ENCODE measurements at places on chromosomes 12 and 14. TPM values are rescaled to one million over a fixed set of nuclear protein-coding genes. Genes with fewer than 3 reads are reported as not detected.

TMEM233 gene
- polyA plus RNA-seq: 0.18 TPM

GNB3 gene
- polyA plus RNA-seq: 3.2 TPM

RNU4-1 gene
- not detected for polyA plus RNA-seq

BBS10 gene
- polyA plus RNA-seq: 11.3 TPM

AQP2 gene
- polyA plus RNA-seq: not detected

SERPINA3 gene
- polyA plus RNA-seq: 0.28 TPM

NPFF gene
- 4.2 TPM for polyA plus RNA-seq

PKP2 gene
- 34.7 TPM for polyA plus RNA-seq

TBX3 gene
- 53.5 TPM for polyA plus RNA-seq

MTERF2 gene
- 20.8 TPM for polyA plus RNA-seq

PRPF40B gene
- polyA plus RNA-seq: 3.2 TPM

NKX2-1 gene
- 0.45 TPM for polyA plus RNA-seq

COX8C gene
- not detected for polyA plus RNA-seq

TAS2R30 gene
- 0.12 TPM for polyA plus RNA-seq

GRCh38 chr14:77186911-77187648 is 5.5 kb downstream of the TMEM63C start:
- DNase-seq: peak; percentile 54
- no peak overlapping the region for H3K27ac ChIP-seq
- no peaks in the 10 kb centered on the region for H3K4me1 ChIP-seq
- no peak overlapping the region for H3K4me3 ChIP-seq
- H3K36me3 ChIP-seq: no peaks in the 10 kb centered on the region

GRCh38 chr12:52878507-52879393 is 26.1 kb downstream of the KRT8 start:
- peak; percentile 2 for DNase-seq
- H3K4me1 ChIP-seq: peaks cover 31% of the 10 kb centered on the region
- no peaks in the 10 kb centered on the region for H3K36me3 ChIP-seq
- H3K4me3 ChIP-seq: no peak overlapping the region
- no peak overlapping the region for H3K27ac ChIP-seq

GRCh38 chr12:81070846-81071245 is 7.0 kb upstream of the ACSS3 start:
- no peaks in the 10 kb centered on the region for H3K36me3 ChIP-seq
- no peaks in the 10 kb centered on the region for H3K27me3 ChIP-seq
- no peak overlapping the region for H3K27ac ChIP-seq
- no peak overlapping the region for H3K4me3 ChIP-seq

DNA sequence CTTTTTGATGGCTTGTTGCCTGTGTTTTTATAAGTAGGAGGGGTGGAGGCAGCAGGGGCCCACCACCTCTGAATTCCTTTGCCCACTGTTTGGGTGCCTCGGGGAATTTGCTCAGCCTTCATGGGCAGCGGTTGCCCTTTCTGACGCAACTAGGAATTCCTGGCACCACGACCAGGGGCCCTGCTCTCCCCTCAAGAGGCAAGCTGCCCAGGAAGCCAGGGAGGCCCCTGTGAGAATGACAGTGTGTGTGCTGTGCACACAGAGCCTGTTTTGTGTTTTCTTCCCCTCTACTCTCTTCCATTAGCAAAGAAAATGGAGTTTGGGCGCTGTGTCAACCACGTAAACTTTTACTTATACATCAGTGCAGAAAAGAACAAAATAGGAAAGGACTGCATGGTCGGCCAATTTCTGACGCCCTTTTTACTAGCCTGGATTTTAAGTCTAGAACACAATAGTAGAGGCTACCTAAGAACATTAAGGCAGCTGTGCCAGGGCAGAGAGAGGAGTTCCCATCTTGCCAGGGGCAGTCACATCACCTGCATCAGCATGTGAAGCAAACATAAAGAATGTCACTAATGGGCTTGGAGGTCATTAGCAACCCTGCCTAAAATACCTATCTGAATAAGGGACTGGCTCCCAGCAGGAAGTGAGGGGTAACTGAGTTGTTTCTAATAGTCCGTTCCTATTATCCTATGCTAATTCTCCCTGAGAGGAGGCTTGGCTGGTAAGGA is 17.9 kb upstream of the PTGR2 start:
- no peaks in the 10 kb centered on the region for H3K4me1 ChIP-seq
- H3K27ac ChIP-seq: no peak overlapping the region

GRCh38 chr12:58745348-58746125 is 174.8 kb downstream of the LRIG3 start:
- no peak for DNase-seq
- H3K4me1 ChIP-seq: no peaks in the 10 kb centered on the region
- no peak overlapping the region for H3K4me3 ChIP-seq
- no peaks in the 10 kb centered on the region for H3K27me3 ChIP-seq
- H3K27ac ChIP-seq: no peak overlapping the region
- H3K36me3 ChIP-seq: no peaks in the 10 kb centered on the region

GRCh38 chr14:27386391-27386790 is 788.6 kb upstream of the NOVA1 start:
- H3K4me3 ChIP-seq: no peak overlapping the region
- no peaks in the 10 kb centered on the region for H3K36me3 ChIP-seq
- no peaks in the 10 kb centered on the region for H3K4me1 ChIP-seq
- H3K27me3 ChIP-seq: no peaks in the 10 kb centered on the region

- no peak overlapping the region for H3K4me3 ChIP-seq
- no peaks in the 10 kb centered on the region for H3K27me3 ChIP-seq
- H3K27ac ChIP-seq: no peak overlapping the region
Measured at GRCh38 chr14:96105926-96106441, 66.8 kb downstream of the C14orf132 start.

- H3K36me3 ChIP-seq: no peaks in the 10 kb centered on the region
- H3K4me1 ChIP-seq: peaks cover 30% of the 10 kb centered on the region
- H3K27me3 ChIP-seq: peaks cover 35% of the 10 kb centered on the region
- no peak overlapping the region for H3K27ac ChIP-seq
- DNase-seq: peak; percentile 77
- H3K4me3 ChIP-seq: peak overlapping the region; percentile 36
Measured at GRCh38 chr12:54033106-54033979, 493 bp downstream of the HOXC5 start.

DNA sequence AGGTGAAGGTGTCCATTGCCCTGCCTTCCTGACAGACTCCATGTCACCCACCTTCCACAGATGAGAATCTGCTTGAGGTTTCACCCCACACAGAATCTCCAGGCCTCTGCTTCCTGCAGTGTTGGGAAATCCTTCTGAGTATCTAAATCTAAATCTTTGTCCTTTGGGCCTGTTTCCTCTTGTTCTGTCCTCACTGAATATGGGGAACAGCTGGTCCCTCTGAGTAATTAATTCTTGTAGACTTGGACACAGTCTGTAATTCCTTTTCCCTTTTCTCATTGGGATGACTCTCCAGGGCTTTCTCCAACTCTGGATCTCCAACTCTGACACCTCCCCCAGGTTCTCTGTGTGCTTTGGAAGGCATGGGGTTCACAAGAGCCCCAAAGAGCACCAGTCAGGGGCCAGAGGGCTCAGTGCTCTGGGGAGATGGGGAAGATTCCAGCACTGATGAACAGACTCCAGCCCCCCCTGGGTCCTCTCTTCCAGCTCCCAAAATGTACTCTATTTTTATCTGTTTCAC is 2.3 kb upstream of the ACVRL1 start:
- H3K4me1 ChIP-seq: peaks cover 26% of the 10 kb centered on the region
- no peak for DNase-seq
- no peaks in the 10 kb centered on the region for H3K36me3 ChIP-seq

DNA sequence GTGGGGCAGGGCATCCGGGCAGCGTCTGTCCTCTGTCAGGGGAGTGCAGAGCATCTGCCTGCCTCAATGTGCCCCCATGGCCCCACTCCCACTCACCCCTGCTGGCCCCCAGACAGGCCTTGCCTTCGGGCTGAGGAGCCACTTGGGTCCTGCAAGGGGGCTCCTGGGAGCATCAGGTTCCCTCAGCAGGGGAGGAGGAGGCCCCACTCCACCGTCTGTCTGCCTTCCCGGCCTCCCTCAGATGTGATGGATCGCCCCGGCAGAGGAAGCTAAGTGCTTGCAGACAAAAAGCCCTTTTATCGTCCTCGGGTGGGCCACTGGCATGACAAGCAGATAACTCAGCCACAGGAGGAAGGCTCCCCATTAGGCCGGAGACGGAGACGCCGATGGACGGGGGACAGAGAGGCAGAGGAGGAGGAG is 35.1 kb downstream of the NCOR2 start:
- no peak overlapping the region for H3K27ac ChIP-seq
- no peak for DNase-seq
- H3K4me3 ChIP-seq: no peak overlapping the region

- H3K27me3 ChIP-seq: no peaks in the 10 kb centered on the region
- no peak overlapping the region for H3K27ac ChIP-seq
- no peak overlapping the region for H3K4me3 ChIP-seq
- H3K4me1 ChIP-seq: no peaks in the 10 kb centered on the region
Measured at GRCh38 chr12:102631274-102631673, 150.9 kb upstream of the IGF1 start.

GRCh38 chr12:29566441-29566840 is 69.0 kb upstream of the OVCH1 start:
- no peak overlapping the region for H3K27ac ChIP-seq
- H3K36me3 ChIP-seq: no peaks in the 10 kb centered on the region
- peaks cover 2% of the 10 kb centered on the region for H3K27me3 ChIP-seq
- peaks cover 6% of the 10 kb centered on the region for H3K4me1 ChIP-seq

GRCh38 chr12:106149096-106149784 is 10.5 kb upstream of the NUAK1 start:
- no peaks in the 10 kb centered on the region for H3K36me3 ChIP-seq
- DNase-seq: peak; percentile 51
- no peak overlapping the region for H3K4me3 ChIP-seq
- peaks cover 8% of the 10 kb centered on the region for H3K4me1 ChIP-seq
- no peak overlapping the region for H3K27ac ChIP-seq

- no peak overlapping the region for H3K4me3 ChIP-seq
- H3K36me3 ChIP-seq: no peaks in the 10 kb centered on the region
- H3K27me3 ChIP-seq: no peaks in the 10 kb centered on the region
- H3K27ac ChIP-seq: no peak overlapping the region
- H3K4me1 ChIP-seq: no peaks in the 10 kb centered on the region
Measured at GRCh38 chr14:54120260-54120659, 163.6 kb upstream of the BMP4 start.

GRCh38 chr12:8596561-8596960 is 16.1 kb downstream of the AICDA start:
- no peak for DNase-seq
- H3K36me3 ChIP-seq: no peaks in the 10 kb centered on the region
- H3K4me1 ChIP-seq: no peaks in the 10 kb centered on the region
- no peaks in the 10 kb centered on the region for H3K27me3 ChIP-seq
- no peak overlapping the region for H3K4me3 ChIP-seq

- no peaks in the 10 kb centered on the region for H3K4me1 ChIP-seq
- H3K27me3 ChIP-seq: no peaks in the 10 kb centered on the region
- H3K4me3 ChIP-seq: no peak overlapping the region
- no peak for DNase-seq
- H3K36me3 ChIP-seq: no peaks in the 10 kb centered on the region
Measured at GRCh38 chr14:103839579-103839978, 7.8 kb downstream of the PPP1R13B start.

GRCh38 chr12:100671396-100672074 is 98.1 kb downstream of the GAS2L3 start:
- H3K4me1 ChIP-seq: no peaks in the 10 kb centered on the region
- no peak overlapping the region for H3K27ac ChIP-seq
- H3K4me3 ChIP-seq: no peak overlapping the region
- no peaks in the 10 kb centered on the region for H3K27me3 ChIP-seq

GRCh38 chr14:105268736-105269354 is 20.5 kb downstream of the BTBD6 start:
- H3K27me3 ChIP-seq: no peaks in the 10 kb centered on the region
- H3K27ac ChIP-seq: no peak overlapping the region
- no peak for DNase-seq
- peaks cover 3% of the 10 kb centered on the region for H3K36me3 ChIP-seq
- H3K4me3 ChIP-seq: no peak overlapping the region

DNA sequence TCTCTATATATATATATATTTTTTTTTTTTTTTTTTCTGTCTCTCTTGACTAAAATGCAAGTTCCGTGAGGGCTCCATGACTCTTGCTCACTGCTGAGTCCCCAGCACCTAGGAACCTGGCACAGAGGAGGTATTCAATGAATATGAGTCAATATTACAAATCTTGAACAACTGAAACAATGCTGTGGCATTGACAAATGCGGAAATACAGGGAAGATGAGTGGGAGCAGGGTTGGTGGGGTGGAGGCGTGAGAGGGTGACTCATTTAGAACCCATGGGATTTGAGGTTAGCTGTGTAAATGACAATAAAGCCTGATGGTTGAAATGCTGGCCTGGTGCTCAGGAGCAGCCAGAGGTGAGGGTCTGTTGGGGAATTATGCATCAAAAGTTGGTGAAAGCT is 121.7 kb upstream of the FUT8 start:
- no peak overlapping the region for H3K27ac ChIP-seq
- H3K36me3 ChIP-seq: peaks cover 4% of the 10 kb centered on the region
- H3K4me3 ChIP-seq: no peak overlapping the region
- H3K27me3 ChIP-seq: no peaks in the 10 kb centered on the region

GRCh38 chr12:121724925-121725324 is 12.4 kb downstream of the TMEM120B start:
- DNase-seq: no peak
- H3K36me3 ChIP-seq: peaks cover 17% of the 10 kb centered on the region
- no peaks in the 10 kb centered on the region for H3K27me3 ChIP-seq

DNA sequence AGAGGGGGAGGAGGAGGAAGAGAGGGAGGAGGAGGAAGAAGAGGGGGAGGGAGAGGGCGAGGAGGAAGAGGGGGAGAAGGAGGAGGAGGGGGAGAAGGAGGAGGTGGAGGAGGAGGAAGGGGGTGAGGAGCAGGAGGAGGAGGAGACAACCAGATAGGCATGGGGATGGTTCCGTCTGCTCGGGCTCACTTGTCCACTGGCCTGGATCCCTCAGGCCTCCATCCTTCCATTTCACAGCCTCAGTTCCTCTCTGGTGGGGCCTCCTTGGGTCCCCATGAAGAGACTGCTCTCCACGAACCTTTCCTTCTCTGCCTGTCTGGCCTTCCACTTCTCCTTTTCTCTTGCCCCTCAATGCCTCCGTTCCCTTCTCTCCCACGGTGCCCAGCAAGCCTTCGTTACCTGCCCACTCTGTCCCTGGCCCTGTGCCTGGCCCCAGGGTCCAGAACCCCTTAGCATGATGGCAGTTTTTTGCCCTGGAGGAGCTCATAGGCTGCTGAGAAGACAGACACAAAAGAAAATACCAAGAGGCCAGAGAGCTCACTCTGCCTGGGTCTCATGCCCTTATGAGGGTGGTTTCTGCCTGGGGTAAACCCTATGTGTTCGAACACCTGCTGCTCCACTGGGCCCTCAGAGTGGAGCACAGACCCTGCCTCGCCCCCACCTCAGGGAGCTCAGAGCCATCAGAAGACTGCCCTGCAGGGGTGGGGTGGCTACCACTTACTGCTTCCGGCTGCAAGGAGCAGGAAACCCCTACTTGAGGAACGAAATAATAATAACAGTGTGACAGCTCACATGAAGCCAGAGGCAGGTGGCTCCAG is 11.7 kb upstream of the CACNA2D4 start:
- H3K4me1 ChIP-seq: no peaks in the 10 kb centered on the region
- no peak overlapping the region for H3K27ac ChIP-seq

DNA sequence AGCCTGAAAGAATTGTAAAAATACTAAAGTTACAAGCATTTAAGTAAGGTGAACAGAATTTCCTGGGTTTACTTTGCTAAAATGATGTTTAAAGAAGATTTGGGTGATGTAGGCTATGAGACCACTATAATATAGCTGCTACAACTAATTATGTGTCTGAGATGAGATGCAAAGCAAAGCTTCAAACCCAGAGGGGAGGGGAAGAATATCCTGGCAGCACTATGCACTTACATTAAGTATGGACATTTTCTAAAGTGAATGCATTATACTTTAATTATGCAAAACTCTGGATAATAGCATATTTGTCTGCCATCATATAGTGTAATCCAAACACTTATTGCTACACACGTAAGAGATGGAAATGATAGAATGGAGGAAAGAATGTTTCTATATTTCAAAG is 1003.7 kb downstream of the GALC start:
- no peaks in the 10 kb centered on the region for H3K36me3 ChIP-seq
- no peak overlapping the region for H3K27ac ChIP-seq
- DNase-seq: no peak
- no peak overlapping the region for H3K4me3 ChIP-seq
- H3K4me1 ChIP-seq: no peaks in the 10 kb centered on the region

Data from small intestine (tissue), 16 donors.